Stimulated activated CD8-positive, alpha-beta memory T cell treated with anti-CD3 and anti-CD28 coated beads, Interleukin-4, amount 100 ng/mL, for 24 hours (primary cell): ENCODE measurements at places on chromosomes 3 and 15.

DNA sequence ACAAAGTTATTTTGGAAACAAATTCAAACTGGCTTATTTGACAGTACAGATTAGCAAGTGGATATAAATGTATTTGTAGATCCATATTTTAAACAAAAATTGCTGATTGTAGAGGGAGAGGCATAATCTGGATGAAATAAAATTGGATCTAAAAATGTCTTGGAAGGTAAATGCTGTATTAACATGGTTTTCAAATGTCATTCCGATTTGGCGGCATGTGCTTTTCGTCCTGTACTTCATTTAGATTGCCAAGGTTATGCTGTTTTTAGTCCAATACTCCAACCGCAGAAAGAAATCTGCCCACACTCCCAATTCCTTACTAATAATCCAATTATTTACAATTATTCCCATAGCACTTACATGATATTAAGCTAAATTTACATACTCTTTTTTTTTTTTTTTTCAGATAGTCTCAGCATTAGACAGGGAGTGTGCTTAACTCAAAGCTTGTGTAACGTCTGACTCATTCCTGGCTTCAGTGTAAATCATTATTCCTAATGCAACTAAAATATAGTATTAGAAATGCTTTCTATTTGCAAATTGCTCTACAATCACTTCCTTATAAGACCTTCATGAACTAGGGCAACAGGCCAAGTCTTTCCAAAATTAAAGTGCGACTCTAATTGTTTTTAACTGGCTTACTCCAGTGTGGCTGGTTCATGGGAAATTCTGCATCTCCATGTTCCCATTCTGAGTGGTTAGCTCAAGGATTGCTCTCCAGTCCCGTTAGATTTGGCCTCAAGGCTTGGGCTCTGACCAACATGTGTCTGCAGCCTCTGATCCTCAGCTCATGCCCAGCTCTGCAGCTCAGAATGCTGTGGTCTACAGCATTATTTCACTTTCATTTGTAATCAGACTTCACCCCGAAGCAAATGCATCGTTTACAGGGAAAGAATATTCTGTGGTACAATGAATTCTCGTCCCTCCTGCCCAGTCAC is 103.9 kb downstream of the FBN1 start:
- DNase-seq: no peak

GRCh38 chr3:43028678-43029490 is 49.8 kb downstream of the GASK1A start:
- DNase-seq: no peak

- DNase-seq: no peak
Measured at GRCh38 chr3:50464569-50464968, 38.9 kb downstream of the CACNA2D2 start.

- DNase-seq: peak; percentile 61
Measured at GRCh38 chr15:41558400-41559238, at the start of gene TYRO3. Gene TYRO3 (plus strand): TSS chr15:41559212. CDS start chr15:41559258, 46 bp downstream.

- no peak for DNase-seq
Measured at GRCh38 chr3:173690542-173691180, 293.1 kb downstream of the NLGN1 start.

- DNase-seq: no peak
Measured at GRCh38 chr3:185421577-185422232, 58.8 kb downstream of the MAP3K13 start.
